ENCODE measurements at places on chromosomes 7 and 10.

GRCh38 chr10:71533936-71534335, 137.2 kb downstream of the CDH23 start:
- no peak for DNase-seq

DNA sequence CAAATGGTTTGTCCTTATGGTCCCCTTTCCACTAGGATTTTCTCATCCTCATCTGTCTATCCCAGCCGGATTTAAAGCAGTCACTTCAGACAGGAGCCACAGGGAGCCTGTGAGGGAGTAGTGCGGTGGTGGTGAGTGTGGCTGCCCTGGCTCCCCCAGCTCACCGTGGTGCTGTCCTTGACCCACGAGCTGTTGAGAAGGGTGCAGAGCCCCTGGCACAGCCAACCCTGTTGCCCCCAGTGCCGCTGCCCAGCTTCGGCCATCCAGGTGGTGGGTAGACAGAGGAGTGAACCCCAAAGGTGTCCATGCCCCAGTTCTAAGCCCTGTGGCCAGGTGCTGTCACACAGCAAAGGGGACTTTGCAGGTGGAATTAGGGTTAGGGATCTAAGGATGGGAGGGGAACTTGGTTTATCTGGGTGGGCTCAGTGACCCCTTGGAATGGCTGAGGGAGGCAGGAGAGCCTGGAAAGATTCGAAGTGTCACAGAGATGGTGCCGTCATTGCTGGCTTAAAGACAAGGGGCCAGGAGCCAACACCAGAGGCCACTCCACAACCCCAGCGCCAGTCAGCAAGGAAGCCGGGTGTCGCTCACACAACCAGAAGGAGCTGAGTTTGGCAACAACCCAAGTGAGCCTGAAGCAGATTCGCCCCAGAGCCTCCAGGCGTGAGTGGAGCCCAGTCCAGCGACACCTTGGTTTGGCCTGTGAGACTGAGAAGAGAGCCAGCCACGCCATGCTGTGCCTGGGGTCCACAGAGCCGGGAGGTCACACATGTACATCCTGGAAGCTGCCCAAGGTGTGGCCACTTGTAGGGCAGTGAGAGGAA, 142.4 kb downstream of the ADCY1 start:
- no peak for DNase-seq

- DNase-seq = no peak
Measured at GRCh38 chr7:137682596-137682995, 164.2 kb downstream of the DGKI start.

GRCh38 chr10:76031769-76032699, 600.6 kb downstream of the LRMDA start:
- DNase-seq = no peak

DNA sequence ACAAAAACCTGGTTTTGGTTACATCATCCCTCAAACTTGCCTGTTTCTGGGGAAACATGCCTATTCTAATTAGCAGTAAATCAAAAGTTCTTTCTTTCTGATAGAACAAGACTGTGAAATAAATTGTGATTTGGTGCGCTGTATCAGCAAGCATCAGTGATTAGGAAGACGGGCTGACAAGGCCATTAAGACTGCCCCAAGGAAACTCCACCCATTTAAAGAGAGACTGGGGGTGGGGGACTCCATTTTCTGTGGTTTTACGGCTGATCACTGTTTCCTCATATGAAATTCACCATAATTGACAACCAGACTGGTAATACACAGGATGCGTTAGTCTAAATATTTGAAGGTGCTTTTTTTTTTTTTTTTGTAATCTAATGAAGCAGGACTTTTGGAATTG, 68.7 kb downstream of the MBL2 start:
- DNase-seq = no peak

- no peak for DNase-seq
Measured at GRCh38 chr10:100043796-100044195, 34.0 kb upstream of the DNMBP start.

DNA sequence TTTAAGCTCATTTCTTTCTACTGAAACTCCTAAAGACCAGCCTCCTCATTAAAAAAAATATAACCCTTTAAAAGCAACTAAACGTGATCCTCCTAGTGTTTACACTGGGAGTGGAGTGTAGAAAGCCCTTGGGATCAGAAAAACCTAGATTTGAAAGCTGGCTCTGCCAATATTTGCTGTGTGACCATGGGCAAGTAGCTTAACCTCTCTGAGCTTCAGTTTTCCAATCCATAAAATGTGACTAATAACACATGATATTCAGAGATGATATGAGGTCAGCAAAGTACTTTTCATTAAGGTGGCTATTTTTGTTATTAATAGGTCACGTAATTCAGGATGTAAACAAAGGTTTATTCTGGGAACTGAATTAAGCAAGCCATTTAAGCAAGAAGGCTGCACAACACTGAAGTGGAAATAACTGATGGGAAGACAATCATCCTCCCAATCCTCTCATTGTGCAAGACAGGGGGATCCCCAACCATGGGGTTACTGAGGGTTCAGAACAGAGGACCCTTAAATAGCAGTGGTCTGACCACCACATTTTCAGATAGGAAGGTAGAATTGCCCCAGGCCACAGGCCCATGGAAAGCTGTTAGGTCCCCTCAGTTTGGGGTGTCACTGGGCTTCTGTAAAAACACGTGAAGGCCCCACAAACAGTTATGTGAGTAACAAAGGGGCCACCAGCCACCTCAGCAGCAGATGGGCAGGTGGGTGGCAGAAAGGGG, 49.1 kb upstream of the EEPD1 start:
- no peak for DNase-seq

DNA sequence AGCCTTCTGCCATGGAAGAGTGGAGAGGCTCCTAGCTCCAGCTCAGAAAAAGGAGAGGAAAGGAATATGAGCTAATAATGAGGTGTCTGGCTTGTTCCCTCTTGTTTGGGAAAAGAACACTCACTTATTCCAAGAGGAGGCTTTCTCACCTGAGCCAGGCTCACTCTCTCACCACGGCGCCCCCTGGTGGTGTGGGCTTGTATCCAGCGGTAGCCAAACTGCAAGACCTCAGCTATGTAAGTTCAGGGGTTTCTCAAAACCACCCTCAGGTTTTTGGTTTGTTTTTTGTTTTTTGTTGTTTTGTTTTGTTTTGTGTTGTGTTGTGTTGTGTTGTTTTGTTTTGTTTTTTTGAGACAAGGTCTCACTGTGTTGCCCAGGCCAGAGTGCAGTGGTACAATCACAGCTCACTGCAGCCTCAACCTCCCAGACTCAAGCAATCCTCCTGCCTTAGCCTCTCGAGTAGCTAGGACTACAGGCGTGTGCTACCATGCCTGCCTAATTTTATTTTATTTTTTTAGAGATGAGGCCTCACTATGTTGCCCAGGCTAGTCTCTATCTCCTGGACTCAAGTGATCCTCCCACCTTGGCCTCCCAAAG, 124.0 kb downstream of the TMEM130 start:
- DNase-seq = peak; percentile 46

DNA sequence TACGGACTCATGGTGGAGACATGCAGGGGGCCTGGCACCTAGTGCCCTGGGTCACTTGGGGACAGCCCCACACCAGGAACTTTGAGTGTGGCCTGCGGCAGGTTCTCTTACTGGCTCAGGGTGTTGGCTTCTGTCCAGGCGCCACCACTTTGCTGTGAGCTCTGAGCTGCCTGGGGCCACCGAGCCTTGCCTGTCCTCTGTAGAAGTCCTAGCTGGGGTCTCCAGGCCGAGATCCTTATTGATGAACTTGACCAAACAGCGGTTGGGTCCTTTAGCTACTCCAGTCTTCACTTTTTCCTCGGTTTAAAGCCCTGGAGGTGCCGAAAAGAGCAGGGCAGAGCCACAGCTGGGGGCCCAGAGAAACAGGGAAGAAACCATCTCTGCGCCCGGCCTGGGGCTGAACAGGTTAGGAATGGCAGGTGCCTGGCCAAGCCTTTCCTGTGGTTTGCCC, 41.3 kb downstream of the ZNF467 start:
- no peak for DNase-seq

- no peak for DNase-seq
Measured at GRCh38 chr7:68816491-68816890, 781.8 kb upstream of the AUTS2 start.

DNA sequence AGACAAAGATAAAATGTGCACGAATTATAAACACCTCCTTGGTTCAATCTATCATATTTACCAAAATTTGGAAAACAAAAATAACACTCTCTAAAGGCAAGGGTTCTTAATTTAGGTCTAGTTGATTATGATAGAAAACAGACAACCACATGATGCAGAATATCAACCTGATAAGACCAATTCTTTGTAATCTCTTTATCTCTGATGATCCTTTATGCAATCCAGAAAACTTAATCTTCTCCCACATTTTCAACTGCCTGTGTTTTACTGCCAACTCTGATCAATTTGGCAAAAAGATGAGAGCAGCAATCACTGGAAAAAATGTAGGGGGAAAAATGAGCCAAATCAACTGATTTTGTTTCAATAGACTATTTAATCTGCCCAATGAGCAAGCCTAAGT, 148.5 kb downstream of the LRRN3 start:
- no peak for DNase-seq

DNA sequence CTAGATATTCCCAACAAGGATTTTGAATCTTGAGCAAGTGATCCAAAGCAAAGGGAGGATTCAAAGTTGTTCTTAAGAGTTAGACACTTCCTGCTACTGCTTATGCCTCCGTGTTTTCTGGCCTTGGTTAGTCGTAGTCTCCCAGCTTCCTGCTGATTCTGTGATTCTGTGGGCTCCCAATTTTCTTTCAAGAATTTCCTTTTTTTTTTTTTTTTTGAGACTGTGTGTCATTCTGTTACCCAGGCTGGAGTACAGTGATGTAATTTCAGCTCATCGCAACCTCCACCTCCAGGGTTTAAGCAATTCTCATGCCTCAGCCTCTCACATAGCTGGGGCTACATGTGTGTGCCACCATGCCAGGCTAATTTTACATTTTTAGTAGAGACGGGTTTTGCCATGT, 4.4 kb upstream of the ITGB8 start:
- no peak for DNase-seq

GRCh38 chr10:129851941-129852640, 112.0 kb downstream of the EBF3 start:
- no peak for DNase-seq

All from omental fat pad (tissue), 4 donors.